Posterior vena cava (tissue), 2 donors: ENCODE measurements at places on chromosomes 5 and 9. TPM values are rescaled to one million over a fixed set of nuclear protein-coding genes. Genes with fewer than 3 reads are reported as not detected.

DNA sequence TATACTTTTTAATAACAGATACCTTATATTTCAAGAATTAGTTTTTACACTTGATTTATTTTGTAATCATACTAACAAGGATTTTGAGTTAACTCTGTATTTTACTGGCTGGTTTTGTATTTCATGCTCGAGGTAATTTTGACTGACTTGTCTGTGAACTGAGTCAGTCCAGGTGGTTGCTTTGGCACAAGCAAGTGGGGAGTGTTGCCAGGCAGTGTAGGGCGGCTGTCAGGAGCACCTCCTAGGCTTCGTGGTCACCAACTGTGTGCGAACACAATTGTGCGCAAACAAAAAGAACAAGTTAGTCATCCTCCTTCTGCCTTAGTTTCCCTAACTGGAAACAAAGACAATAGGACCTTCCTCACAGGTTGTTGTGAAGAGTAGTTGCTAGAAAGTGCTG lies 286.3 kb downstream of the ADGRV1 start:
- no peak for DNase-seq

- DNase-seq = no peak
Observed at GRCh38 chr5:137604348-137605095, 105.4 kb upstream of the SPOCK1 start.

DNA sequence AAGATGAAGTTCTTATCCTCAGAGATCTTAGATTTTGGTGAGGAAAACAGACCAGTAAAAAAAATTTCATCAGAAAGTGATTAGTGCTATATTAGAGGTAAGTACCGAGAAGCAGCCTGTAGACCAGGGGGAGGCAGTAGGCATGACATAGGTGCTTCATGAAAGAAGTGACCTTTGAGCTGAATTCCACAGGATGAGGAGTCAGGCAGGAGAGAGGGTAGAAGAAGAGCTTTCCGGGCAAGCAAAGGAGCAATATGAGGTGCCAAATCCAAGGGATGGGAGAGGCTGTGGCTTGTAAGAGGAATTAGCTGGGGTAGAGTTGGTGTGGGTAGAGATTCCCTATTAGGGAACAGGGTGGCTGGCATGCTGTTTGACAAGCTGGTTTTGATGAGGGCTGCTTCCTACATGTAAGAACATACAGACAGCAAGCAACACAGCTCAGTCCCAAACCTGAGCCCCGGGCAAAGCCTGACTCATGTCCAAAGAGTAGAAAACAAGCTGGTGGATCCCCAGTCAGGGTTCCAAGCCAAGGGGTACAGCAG lies 48.4 kb upstream of the PWWP2A start:
- DNase-seq = no peak

DNA sequence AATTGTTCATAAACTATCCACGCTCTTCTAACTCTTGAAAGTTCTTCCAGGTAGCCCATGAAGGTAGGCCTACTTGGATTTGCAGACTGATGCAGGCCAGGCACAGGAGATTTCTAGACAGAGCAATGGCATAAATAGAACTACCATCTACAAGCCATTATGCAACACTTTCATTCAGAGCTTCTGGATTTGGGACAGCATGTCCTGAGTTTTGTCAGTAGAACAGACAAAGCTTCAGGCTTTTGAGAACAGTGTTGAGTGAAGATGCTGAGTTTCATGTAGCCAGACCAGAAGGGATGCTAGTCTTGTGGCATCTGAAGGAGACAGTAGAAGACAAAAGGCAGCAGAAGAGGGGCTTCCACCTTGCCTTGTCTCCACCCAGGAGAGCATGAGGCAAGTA lies 196.6 kb downstream of the TRIM32 start:
- no peak for DNase-seq

DNA sequence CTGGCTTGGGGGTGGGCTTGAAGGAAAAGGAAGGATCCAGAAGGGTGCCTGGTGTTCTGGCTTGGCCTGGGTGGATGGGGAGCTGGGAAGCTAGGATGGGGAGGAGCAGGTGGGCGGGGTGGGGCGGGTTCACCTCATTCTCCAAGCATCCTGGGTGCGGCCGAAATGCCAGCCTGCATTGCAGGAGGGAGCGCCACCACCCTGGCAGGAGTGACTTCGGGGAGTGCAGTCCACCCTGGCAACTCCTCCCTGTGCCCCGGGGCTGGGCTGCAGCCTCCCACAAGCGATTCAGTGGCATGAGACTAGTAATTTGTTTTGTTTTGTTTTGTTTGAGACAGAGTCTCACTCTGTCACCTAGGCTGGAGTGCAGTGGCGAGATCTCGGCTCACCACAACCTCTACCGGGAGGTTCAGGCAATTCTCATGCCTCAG lies 5.5 kb downstream of the TTC16 start:
- DNase-seq = no peak

DNA sequence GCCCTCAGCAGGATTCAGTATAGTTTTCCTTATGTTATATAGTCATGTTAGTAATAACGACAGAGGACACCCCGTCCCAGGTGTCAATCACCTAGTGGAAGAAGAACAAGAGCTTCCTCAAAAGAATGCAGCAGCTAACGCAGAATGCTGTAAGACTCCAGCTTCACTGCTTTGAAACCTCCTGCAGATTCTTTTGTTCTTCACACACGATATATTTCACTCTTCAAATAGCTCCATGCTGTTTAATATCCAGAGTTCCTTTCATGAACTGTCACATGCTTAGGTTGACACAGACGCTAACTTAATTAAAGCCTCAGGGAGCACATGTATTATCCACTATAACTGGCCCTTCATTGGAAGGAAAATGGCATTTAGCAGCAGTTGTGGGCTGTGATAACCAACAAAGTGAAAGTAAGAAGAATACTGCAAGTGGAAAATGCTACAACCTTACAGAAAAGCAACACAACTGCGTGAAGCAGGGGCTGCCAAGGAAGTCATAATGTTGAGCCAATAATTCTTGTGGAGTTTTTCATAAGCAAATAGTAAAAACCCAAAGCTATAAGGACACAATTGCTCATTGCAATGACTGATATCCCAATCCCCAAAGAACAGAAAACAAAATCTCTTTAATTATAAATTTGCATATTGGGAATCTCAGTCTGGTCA lies 387.5 kb downstream of the PLK2 start:
- no peak for DNase-seq

DNA sequence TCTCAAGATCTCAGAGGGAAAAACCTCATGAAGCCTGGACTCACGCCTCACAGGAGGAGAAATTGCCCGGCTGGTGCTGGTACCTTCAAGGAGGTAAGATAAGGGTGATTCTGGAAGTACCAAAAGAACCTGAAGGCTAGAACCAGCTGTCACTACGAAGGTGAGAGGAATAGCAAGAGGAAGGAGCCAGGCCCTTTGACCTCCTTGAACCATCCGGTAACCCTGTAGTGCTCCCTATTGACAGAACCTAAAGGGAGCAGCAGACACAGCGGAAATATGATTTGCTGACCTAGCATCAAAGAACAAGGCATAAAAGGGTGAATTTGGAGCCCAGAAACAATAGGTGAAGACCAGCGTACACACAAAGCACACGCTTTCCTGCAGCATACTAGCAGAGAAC lies 92.2 kb downstream of the DOCK8 start:
- DNase-seq = no peak

DNA sequence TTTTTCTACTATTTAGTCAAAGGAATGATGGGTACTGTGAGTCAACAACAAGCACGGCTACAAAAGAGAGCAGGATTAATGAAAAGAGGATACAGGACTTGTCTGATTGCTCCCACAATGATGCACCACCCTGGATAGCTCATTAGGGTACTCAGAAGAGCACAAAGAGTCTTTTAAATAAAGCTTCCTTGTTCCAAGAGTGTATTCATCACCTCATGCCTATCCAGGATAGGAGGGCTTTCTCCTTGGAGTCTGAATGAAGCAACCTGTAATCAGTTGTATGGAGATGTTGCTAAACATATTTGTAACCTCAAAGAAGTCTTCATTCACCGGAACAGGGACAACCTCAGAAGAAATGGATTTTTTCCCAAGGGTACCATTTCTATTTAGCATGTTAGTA lies 219.5 kb upstream of the TMEM161B start:
- DNase-seq = no peak

DNA sequence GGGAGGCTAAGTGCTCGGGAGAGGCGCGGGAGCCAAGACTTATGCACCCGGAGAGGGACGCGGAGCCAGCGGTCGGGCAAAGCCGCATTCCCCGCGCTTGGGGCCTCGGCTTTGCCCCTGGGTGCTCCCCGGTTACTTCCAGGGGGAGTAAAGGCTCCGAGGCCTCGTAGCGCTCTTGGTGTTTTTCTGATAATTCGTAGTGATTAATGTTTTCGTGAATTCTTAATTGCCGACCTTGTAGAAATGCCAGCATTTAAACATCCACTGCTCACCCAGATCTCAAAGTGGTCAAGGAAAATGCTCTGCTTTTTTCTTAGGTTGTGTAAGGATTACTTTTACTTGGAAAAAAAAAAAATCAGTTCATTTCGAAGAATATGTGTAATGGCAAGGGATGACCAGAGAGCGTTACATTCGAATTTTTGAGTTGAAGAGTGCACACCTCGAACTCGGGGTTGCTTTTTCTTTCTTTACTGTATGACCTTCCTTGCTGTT lies 654 bp upstream of the TUT7 start:
- no peak for DNase-seq

GRCh38 chr9:86893811-86894490 lies 53.4 kb downstream of the GAS1 start:
- no peak for DNase-seq

DNA sequence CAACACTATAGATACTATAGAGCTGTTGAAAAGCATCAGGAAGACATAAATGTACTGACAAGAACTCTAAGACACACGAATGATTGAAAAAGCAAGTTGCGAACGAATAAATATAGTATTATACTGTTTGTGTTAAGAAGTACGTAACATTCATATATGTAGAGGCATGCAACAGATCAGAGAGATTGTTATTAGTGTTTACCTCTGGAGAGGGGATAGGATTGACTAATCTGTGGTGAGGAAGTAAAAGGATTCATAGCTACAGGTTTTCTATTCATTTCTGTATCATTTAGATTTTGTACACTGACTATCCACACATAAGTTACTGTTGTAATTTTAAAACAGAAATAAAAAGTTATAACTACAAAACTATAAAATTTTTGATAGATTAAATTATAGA lies 147.6 kb upstream of the SV2C start:
- DNase-seq = no peak

GRCh38 chr5:11998397-11998796 lies 94.2 kb upstream of the CTNND2 start:
- DNase-seq = no peak

DNA sequence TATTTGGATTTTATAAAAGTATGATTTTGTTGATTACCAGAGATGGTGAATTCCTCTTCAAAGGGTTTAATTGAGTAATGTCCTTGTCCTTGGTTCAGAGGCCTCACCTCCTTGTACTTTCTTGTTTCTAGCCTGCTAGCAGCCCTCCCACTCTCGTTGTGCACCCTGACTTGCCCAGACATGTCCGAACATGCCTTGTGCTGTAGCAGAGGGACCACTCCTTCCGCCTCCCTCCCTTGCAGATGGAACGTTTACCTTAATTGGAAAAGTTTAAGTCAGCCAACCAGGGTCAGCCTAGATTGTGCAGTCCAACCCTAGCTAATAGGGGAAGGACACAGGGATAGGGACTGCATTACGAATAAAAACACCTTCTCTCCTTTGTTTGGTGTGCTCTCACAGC lies 406.9 kb upstream of the NMUR2 start:
- no peak for DNase-seq

GRCh38 chr5:74562122-74562521 lies 78.4 kb downstream of the ENC1 start:
- no peak for DNase-seq

DNA sequence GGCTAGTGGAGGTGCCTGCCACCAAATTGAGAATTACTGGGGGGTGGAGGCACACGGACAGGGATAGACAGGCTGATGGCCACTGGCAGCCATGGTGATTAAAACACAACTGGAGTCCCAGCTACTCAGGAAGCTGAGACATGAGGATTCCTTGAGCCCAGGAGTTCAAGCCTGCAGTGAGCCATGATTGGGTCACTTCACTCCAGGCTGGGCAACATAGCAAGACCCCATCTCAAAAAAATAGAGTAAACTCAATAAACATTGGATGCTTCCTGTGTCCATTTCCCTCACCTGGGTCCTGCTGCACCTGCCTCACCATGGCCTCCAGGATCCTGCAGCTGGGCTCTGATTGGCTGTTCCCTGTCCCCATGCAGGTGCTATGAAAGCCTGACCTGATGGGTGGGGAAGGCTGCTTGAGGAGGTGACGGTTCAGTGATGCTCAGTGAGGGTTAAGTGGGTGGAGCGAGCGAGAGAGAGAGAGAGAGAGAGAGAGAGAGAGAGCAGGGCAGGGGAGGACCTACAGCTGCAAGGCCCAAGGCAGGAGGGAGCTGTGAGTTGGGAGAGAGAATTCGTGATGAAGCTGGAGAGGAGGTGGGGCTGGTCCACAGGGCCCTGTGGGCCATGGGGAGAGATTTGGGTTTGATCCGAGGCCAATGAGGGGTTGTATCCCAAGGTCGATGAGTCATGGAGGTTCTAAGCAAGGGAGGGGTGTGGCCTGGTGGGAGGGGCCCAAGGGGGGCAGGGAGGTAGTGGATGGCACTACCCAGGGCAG lies 36.7 kb upstream of the FUBP3 start:
- no peak for DNase-seq

DNA sequence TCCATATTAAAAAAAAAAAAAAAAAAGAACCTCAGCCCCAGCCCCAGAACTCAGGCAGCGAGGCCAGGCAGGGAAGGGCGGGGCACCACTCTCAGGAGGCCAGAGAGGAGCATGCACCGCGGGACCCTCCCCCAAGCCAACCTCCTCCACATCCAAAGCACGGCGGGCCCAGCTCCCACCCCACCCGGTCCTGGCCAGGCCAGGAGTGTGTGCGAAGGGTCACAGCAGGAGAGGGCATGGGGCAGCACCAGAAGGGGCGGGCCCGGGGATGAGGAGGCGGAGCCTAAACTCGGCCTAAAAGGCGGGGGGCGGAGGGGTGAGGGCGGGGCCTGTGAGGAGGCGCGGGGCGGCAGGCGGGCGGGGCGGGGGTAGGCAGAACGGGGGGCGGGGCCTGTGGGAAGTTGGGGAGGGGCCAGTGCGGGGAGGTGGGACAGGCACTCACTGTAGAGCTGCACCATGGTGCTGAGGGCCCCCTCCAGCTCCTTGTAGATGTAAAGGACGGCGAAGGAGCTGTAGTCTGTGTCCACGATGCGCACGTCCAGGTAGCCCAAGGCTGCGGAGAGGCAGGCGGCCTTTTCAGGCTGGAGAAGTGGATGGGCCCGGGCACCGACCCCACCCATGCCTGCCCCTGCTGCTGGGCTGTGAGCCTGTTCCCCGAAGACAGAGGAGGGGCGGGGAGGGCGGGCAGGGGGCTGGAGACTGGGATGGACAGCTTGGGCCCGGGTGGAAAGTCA lies 1.2 kb downstream of the LCN15 start:
- DNase-seq = peak; percentile 81

GRCh38 chr9:81373294-81373693 lies 316.1 kb downstream of the TLE1 start:
- DNase-seq = no peak

DNA sequence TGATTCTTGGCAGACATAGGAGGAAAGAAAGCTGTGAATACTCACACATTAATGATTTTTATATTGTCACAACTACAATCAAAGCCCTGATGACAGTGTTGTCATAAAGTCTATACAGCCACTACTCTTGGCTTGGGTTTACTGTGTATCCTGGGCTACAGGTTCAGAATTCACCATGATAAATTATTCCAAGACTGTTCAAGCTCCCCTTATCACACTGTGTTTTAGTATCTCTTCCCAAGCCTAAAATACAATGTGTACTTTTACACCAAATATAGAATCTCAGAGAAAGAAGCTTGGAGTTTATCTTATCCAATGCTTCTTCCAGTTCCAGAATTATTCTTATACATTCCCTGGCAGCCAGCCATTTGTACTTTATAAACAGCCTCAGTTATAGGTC lies 127.7 kb upstream of the PPP1R2B start:
- no peak for DNase-seq

The EQTN gene
- not detected for total RNA-seq

The C9orf153 gene
- 0.28 TPM for total RNA-seq

The CFAP157 gene
- 0.14 TPM for total RNA-seq
